Fibroblast of lung (primary cell): ENCODE measurements at places on chromosomes 12 and 14.

- DNase-seq = peak; percentile 96
Measured at GRCh38 chr12:45234139-45234865, 18.4 kb downstream of the ANO6 start.

DNA sequence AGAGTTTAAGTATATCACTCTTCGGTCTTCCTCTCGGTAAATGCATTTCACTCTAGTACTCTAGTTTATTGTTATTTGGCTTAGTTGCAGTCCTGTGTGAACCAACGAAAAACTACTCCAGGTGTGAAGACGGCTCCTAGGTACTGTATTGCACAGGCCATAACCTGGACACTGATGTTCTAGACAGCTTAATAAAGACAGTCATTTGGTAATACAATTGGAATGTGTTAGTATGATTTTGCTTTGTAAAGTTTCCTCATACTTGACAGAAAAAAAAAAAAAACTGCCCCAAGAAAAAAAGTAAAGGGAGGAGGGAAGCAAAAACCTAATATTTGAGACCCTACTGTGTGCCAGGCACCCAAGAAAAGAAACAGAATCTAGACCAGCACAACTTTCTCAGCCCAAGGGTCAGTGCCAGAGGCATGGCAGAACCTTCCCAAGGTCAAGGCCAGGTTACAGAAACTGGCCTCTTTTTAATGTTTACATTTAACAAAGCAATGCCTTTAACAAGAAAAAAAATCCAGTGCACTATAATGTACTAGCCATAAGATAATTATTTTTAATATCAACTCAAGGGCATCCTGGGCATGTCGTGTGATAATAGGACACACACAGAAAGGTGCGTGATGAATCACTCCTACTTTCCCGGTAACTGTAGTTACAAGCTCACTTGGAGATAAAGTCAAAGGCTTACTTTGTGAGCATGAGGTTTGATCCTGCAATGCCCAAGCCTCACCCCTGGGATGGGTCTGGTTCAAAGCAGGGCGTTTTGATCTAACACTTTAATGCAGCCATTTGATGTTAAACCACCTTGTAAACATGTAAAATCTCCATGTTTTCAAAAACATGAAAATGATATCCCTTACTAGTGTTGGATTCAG lies 110.6 kb downstream of the BMP4 start:
- DNase-seq = no peak

GRCh38 chr12:116710370-116711150 lies 27.3 kb downstream of the SPRING1 start:
- no peak for DNase-seq

GRCh38 chr12:19209661-19210060 lies 80.1 kb downstream of the PLEKHA5 start:
- no peak for DNase-seq

GRCh38 chr12:28704477-28705169 lies 444.5 kb upstream of the FAR2 start:
- DNase-seq = no peak
